ENCODE measurements at places on chromosomes 5 and 9. TPM values are rescaled to one million over a fixed set of nuclear protein-coding genes. Genes with fewer than 3 reads are reported as not detected.

DNA sequence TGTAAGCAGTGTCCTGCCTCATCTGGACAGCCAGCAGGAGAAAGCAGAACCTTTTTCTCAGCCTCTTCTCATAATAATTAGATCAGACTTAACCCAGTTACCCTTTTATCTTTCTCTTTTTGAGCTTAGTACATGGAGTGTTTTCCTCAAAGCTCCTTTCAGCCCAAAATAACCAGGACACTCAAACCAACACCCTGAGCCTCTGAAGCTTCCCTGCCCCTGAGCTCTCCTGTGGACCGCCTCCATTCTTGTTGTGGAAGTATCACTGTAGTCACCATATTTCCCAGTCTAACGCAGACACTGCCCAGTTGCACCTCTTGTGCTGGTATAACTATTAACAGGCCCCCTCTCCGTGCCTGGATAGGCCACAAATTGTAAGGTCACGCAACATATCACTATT lies 53.8 kb upstream of the ZNF622 start:
- DNase-seq = no peak

- DNase-seq = no peak
Observed at GRCh38 chr9:1916655-1917054, 98.5 kb upstream of the SMARCA2 start.

The ADAMTSL1 gene
- total RNA-seq = 0.40 TPM

DNA sequence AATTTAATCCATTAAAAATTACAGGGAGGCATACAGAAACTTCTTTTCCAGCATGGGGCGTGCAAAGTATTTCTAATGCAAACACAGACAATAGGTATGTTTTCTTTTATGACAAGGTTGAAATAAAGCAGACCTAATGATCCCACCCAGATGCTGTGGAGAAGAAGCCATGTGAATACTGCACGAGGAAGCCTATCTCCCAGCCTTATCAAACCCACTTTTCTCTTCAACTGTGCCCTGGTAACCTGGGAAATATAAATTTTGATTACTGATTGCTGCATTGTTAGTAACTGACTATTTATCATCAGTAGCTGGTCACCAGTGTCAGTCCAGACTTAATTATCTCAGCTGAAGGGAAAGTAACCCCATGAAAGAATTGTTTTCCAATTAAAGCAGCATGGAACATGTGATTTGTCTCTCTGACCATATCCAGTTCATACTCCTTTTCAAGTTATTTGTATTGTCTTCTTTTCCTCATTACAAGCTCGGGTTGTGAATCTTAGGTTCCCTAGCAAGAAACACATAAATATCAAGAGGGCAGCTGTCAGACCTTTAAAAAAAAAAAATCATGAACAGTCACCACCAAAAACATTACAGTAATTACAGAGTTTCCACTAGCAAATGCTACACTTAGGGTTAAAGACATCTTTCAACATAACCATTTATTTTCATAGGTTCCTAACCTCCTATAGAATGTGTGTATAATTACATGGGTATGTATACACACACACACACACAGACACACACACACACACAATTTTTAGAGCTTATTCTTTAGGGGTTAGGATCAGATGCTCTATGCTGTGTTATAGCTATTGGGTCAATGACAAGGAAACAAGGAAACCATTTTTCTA lies 50.3 kb downstream of the SEMA6A start:
- no peak for DNase-seq

- DNase-seq = peak; percentile 68
Observed at GRCh38 chr9:130186839-130187522, 14.8 kb downstream of the NCS1 start.

DNA sequence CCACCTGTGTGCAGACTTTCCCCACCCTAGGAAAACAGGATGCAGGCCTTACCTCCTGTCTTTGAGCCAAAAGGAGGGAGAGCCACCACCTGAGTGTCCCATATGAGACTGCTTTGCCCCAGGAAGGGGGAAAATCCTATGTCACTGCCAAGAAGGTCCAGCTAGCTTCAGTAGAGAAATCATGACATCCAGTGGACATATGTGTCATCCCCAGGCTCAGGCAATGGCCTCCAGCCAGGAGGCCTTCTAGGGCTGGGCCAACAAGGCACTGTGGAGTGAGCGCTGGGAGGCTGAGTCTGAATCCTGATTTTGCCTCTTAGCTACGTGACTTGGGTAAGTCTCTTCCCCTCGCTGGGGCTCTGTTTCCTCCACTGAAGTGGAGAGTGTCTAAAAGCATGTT lies 60.2 kb downstream of the SMIM23 start:
- no peak for DNase-seq

The NUTM2G gene
- not detected for total RNA-seq

GRCh38 chr5:95487880-95488279 lies 66.9 kb downstream of the SKIC3 start:
- no peak for DNase-seq

- DNase-seq = peak; percentile 42
Observed at GRCh38 chr9:111975709-111976108, 79.1 kb downstream of the UGCG start.

- DNase-seq = no peak
Observed at GRCh38 chr9:105554042-105554441, 3.9 kb upstream of the FKTN start.

The MCCC2 gene
- 51.8 TPM for total RNA-seq

DNA sequence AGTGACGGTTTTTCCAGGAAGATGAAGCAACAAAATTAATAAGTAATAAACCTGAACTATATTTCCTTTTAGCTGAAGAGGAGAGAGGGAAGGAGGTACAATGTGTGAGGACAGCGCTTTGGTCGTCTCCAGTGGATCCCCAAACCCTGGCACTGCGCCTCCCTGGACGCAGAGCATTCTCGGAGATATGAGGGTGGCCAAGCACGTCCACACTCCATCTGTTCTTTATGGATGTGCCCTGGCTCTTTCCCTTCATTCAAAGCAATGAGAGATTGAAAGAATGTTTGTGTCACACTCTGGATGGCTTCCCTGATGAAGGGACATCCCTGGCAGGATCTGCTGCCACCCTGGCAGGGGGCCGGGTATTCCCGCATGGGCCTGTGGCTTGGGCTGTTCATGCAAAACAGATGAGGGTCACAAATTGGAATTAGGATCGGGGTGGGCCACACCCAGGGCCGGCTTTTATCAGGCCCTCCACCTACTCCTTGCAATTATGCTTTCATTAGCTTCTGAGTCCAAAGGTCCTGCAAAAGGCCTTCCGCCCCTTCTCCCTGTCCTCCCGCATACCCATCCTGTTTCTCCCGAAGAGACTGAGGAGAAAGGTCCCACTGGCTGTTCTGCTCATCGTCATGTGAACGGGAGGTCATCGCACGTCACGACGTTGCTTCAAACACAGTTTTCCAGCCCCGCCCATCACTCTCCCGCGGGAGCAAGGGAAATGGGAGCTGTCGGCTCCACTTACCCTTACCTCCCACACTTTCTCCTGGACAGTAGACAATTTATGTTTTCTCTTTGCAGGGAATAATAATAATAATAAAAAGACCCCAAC lies 286.1 kb upstream of the IRX4 start:
- no peak for DNase-seq

DNA sequence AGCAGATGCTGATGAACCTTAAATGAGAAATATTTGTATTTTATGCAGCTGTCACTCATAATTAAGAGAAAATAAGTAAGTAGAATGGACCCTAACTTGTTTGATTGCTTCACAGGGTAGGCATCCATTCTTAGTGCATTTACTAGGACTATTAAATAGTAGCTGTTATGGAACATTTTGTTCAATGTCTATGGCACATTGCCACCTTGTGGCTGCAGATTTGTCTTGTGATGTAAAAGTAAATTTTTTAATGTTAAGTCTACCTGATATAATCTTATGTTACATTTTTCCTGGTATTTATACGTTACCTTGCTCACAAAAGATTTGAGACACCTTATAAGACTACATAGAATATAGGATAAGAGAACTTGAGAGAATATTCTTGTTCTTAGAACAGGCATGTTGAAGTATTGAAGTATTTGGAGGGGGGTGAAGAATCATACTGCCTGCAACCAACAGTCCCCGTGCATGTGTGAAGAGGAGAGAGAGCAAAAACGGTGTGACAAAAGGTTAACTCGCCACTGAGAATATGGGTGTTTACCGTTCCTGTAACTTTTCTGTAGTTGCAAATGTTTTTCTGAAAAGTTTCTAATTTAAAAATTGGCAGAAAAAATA lies 161.1 kb downstream of the MAST4 start:
- peak; percentile 25 for DNase-seq
